ENCODE measurements at places on chromosomes 11 and 22.

GRCh38 chr22:29604076-29604360 is 585 bp downstream of the NF2 start:
- no peak for DNase-seq

GRCh38 chr22:49544286-49544685 is 283.4 kb downstream of the BRD1 start:
- no peak for DNase-seq

DNA sequence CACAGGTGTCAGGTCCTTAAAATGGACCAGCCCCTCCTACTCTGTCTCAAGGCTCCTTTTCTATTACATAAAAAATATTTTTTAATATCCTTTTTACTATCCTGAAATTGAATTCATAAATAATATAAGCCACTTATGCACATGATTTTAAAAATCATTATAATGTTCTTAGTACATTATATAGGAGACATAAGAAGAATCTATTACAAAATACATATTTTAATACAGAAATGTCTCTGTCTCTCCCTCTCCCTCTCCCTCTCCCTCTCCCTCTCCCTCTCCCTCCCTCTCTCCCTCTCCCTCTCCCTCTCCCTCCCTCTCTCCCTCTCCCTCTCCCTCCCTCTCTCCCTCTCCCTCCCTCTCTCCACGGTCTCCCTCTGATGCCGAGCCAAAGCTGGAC is 52.0 kb upstream of the SLC6A5 start:
- DNase-seq, result no peak

- DNase-seq, result no peak
These were observed 164.9 kb upstream of the BLID start for GRCh38 chr11:122280870-122281269.

DNA sequence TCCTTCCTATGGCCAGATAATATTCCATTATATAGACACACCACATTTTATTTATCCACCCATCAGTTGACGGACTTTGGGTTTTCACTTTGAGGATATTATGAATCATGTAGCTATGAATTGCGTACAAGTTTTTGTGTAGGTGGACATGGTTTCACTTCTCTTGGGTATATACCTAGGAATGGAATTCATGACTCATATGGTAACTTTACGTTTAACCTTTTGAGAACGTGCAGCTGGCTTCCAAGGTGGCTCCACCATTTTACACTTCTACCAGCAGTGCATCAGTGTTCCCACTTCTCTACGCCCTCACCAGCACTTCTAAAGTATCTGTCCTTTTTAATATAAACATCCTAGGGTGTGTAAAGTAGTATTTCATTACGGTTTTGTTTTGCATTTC is 112.0 kb downstream of the PLEKHA7 start:
- no peak for DNase-seq

GRCh38 chr11:41267451-41267850 is 192.0 kb downstream of the LRRC4C start:
- no peak for DNase-seq

- no peak for DNase-seq
These were observed 270.2 kb downstream of the CTTN start for GRCh38 chr11:70668204-70669202.

- no peak for DNase-seq
These were observed 86.7 kb downstream of the SIK3 start for GRCh38 chr11:117011541-117011898.

GRCh38 chr11:56010716-56011115 is 16.3 kb upstream of the OR5F1 start:
- DNase-seq, result no peak

GRCh38 chr22:35452351-35452781 is 52.4 kb downstream of the MCM5 start:
- no peak for DNase-seq

DNA sequence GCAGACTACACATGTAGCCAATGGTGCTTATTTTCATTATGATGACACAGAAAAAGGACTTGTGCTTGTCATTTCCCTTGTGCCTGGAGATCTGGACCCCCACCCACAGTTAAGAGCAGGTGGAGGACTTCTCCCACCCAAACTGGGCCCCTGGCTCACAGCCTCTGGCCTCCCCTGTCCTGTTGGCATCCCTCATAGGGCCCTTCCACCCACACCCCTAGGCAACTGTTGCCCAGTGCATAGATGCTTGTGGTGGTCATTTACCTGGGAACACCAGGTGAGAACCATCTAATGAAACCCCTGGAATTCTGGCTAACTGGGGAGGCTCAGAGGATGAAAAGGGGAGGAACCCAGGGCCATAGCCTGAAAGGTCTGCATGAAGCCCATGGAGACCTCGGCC is 355.9 kb downstream of the BUD13 start:
- no peak for DNase-seq

DNA sequence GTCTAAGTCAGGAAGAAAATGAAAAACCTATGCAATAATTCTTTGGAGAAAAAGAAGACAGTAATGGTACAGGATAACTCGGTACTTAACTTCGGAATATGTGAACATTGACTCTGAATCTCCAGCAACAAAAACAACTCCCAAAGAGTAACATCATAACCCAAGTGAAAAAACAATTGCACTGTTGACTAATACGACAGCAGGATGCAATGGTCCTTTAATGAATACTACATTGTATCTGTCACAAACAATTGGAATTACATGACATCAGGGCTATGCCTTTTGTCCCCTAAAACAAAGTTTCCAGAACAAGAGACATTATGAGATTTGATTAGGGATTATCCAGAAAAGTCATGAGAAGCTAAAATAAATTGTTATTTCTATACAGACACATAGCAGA is 1065.9 kb downstream of the LRRC4C start:
- DNase-seq, result no peak

DNA sequence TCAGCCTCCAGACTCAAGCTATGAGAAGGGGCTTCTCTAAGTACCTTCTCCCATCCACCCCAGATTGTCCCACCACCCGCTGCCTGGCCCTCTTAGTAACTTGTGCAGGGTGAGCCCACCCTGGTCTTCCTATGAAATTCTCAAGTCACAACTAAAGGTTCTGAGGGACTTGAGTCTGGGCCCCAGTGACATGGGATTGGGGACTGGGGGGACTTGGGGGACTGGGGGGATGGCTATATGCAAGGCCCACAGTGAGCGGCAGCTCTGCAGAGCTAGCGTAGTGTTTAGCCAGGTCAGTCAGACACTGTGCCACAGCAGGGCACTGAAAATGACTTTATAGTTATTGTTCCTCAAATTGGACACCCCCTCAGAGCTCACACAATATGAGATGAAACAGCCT is 622.3 kb upstream of the CADM1 start:
- DNase-seq, result no peak

GRCh38 chr11:129637983-129638776 is 177.5 kb upstream of the TMEM45B start:
- no peak for DNase-seq

DNA sequence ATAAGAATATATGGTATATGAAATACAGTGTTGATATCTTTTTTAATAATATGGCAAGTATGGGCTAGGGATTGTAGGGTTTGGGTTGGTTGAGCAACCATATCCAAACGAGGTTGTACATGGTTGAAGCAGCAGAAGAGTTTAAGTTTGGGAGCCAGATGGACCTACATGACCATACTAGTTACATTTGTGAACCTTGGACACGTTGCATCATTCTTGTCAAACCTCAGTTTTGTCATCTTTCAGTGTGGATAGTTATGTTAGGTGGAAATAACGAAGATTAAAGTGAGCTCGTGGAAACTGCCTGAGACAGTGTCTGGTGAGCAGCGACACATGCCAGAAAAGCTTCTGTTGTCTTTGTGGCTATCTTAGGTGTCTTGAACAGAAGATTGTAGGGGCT is 307.1 kb upstream of the KIRREL3 start:
- no peak for DNase-seq

- DNase-seq, result no peak
These were observed 17.1 kb downstream of the TMEM184B start for GRCh38 chr22:38255697-38256096.

GRCh38 chr11:34308049-34308912 is 49.5 kb downstream of the ABTB2 start:
- DNase-seq, result no peak

DNA sequence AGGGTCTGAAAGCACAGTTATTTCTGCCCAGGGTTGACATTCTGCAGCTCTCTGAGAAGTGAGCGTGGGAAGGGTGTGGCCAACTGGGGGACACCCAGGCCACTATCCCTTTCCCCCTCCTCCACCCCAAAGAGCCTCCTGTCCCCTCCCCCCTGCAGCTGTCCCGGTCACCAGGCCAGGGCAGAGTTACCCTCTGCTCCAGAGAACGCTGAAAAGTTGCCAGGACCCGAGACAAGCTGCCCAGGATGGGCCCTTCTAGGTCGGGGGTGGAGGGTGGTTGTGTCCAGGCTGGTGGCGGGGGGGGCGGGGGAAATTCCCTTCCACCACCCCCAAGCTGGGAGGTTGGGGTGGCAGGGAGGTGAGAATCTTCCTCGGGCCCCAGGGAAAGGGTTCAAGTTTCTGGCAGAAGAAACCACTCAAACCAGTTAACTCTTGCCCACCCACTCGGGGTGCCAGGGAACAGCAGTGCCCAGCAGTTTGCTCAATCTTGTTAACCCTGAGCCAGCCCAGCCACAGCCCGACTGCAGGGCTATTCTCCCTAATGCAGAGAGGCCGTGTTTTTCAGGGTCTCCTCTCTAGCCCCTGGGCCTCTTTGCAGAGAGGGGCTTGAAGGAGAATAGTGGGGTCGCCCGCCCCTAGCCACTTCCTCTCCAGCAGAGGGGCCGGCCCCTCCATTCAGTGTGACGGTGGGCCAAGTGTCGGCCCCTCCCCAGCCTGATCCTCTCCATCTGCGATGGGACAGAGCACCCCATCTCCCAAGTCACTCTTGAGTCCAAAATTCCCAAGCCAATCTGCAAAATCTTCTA is 697 bp downstream of the LGALS1 start:
- DNase-seq, result no peak

GRCh38 chr11:18780329-18780728 is 11.3 kb downstream of the PTPN5 start:
- DNase-seq, result no peak

DNA sequence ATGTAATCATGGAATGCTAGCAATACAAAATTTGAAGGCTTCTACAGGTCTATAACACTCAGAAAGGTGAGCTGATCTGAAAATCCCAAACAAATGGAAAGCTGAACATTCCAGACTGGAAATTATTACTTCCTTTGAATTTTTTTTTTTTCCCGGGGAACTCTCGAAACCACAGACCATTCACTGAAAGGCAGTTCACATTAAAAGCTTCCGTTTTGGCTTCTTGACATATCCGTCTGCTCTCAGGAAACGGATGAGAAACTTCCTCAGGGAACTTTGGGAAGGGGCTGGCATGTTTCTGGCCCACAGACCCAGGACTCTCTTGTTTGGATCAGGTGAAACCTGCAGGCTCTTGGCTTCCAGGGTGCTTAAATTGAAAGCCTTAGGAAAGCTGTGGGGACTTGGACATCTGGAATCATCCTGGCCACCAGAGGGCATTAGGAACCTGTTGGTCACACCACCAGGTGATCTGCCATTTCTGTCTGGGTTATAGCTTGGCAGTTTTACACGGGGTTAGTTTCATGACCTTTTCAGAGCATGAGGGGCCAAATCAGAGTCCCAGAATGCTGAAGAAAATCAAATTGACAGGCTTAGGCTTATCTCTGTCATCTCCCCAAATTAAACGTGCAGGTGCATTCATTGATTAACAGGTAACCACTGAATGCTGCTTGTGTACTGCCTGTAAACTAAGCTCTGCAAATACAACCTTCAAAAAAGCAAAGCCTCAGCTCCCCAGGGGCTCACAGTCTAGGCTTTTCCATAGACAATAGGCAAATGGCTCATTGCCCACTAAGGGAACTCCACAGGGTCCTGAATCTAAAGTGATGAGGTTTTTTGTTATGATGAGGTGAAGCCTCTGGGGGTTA is 22.7 kb upstream of the GRAMD1B start:
- peak; percentile 21 for DNase-seq

DNA sequence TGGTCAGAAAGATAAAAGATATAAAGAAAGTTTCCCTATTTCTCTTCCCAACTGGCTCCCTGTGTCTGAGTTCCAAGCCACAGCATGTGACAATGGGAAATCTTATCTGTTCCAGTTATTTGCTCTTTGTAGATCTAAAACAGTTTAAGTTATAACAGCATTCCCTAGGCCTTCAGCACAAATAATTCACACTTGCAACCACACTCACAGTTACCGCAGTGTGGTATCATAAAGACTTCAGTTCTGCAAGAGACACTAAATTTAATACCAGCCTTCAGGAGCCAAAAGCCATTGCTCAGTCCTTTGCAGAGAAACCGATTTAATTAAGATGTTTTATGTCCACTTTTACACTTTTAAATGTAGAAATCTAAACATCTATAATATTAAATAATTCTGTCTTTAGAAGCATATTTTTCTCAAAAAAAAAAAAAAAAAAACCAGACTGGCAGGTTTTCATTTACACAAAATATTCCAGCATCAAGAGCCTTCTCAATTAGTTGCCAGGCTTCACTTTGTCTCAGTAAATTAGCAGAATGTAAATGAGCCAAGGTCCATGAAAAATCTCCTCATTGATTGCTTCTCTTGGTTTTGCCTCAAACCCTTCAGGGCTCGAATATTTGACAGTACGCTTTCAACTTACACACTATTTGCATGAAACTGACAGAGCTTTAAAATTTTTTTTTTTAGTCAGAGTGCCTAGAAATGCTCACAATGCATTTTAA is 300.0 kb upstream of the DDI1 start:
- DNase-seq, result no peak

DNA sequence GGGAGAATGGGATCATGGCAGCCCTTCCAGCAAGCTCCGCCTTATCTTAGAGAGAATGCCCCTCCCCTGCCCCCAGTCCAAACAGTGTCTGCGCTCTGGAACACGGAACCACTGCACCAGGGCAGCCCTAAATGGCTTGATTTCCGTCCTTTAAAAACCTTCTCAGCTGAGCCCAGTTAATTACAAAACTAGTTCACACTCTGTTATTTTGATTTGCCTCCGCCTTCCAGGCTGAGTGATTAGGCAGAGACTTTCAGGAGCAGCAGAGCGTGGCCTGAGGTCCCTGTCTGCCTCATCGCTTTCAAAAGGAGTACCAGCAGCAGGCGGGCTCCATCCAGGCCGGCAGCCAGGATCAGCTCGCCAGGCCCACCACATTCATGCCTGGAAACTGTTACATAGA is 313.0 kb downstream of the BRD1 start:
- DNase-seq, result no peak

- no peak for DNase-seq
These were observed 15.6 kb downstream of the GRAMD4 start for GRCh38 chr22:46635756-46636155.

- DNase-seq, result no peak
These were observed 14.8 kb downstream of the TMEM216 start for GRCh38 chr11:61406991-61407728.
